ENCODE measurements at places on chromosomes 3 and 15.
A peak's percentile ranks its signal among the peaks of the same experiment; 100 is the strongest.

DNA sequence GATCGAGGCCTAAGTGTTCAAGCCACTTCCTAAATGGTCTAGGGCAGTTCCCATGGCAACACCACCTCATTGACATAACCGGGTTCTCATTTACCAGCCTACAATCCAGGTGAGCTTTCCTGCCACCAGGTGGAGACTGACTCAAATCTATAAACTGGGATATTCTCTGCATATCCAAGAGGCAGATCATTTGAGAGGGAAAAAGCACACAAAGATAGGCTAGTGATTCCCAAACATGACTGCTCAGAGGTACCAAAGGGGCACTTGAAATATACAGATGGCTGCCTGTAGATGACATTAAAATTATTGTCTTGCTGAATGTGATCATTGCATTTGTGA is 141.3 kb upstream of the PROK2 start:
- DNase-seq, result no peak

- no peak for DNase-seq
Measured at GRCh38 chr15:98402486-98402885, 245.9 kb upstream of the IGF1R start.

- DNase-seq, result no peak
Measured at GRCh38 chr3:62095756-62096155, 277.6 kb downstream of the FEZF2 start.

GRCh38 chr3:39446444-39446843 is 21.0 kb upstream of the MOBP start:
- no peak for DNase-seq

DNA sequence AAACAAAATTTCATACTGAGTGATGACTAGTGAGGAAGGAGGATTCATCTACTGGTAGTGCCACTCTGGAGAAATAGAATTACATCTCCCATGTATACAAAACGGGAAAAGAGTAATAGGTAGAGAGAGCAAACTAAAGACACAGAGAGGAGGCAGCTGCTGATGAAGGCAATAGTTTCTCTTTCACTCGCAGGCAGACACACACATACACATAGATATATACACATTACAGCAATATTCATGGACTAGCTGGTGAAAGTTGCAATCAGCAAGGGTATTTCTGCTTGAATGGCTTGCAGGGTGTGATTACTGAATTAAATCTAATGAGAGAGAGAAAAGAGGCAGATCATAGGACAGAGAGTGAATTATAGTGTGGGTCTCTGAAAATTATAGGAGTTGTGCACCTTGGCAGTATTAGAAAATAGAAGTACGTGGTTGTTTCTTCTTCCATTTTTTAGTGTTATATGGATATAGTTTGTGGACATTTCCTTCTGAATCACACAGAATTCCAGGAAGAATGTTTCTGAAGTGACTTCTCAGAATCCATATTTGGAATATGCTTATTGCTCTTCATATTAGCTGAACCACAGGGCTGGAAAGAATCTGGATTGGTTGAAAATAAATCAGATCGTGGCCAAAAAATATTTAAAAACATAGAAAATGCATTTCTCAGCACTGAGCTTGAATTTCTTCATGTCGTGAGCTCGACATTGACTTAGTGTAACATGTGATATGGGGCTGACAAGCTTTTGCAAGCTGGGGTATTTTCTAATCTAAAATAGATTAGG is 991.2 kb downstream of the TUSC7 start:
- DNase-seq, result peak; percentile 2

- DNase-seq, result no peak
Measured at GRCh38 chr15:95549168-95549738, 781.2 kb upstream of the NR2F2 start.

DNA sequence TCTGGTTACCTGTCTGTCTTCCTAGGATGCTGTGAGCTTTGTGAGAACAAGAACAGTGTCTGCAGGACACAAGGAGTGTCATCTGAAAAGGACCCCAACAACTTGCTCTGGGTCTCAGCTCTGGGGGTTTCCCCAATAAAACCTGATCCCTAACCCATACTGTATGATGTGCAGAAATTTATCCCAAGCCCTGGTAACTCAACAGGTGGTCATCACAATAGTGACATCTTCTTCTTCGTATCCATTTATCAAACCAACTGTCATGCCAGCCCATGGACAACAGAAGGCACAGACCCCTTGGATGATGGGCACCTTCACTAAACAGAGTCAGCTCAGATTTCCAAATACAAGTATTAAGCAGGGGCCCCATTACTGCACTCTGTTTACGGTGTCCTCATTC is 127.5 kb downstream of the UACA start:
- DNase-seq, result no peak

DNA sequence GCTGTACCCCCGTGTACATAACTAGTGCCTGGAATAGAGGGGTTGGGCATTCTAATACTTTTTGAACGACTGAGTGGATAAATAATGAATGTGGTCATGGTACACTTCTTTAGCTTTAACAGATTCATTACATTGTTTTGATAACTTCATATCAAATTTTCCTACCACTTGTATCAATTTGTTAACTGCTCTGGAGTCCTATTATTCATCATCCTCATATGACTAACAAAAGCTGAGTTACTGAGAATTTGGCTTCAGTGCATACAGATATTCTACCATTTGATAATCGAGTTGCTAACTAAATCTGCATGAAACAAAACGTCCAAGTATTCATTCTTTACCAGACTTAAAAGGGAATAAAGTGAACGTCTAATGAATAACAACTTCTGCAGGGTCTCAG is 31.7 kb downstream of the FRMD5 start:
- DNase-seq, result no peak

- no peak for DNase-seq
Measured at GRCh38 chr3:124297062-124297980, 305.4 kb upstream of the ROPN1 start.

GRCh38 chr15:42349186-42349585 is 10.1 kb upstream of the CAPN3 start:
- no peak for DNase-seq

- DNase-seq, result no peak
Measured at GRCh38 chr3:80533553-80533952, 765.8 kb upstream of the ROBO1 start.

DNA sequence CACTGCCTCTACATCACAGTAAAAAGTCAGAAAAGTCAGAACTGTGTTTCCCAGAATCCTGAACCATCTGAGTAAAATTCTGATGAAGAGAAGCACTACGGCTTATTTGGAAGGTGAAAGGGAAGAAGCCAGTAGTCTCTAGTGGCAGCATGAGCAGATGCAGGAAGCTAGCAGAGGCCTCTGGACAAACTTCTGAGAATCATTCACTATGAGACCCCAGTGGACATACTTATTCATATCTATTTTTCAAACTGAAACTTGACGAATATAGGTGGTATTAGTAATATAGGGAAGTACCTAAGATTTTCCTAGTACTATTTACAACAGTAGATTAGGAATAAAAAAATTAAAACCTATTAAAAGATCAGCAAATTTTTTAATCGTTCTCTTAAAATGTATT is 272.8 kb upstream of the TTC14 start:
- no peak for DNase-seq

- no peak for DNase-seq
Measured at GRCh38 chr3:122251428-122251827, 68.0 kb downstream of the CASR start.

DNA sequence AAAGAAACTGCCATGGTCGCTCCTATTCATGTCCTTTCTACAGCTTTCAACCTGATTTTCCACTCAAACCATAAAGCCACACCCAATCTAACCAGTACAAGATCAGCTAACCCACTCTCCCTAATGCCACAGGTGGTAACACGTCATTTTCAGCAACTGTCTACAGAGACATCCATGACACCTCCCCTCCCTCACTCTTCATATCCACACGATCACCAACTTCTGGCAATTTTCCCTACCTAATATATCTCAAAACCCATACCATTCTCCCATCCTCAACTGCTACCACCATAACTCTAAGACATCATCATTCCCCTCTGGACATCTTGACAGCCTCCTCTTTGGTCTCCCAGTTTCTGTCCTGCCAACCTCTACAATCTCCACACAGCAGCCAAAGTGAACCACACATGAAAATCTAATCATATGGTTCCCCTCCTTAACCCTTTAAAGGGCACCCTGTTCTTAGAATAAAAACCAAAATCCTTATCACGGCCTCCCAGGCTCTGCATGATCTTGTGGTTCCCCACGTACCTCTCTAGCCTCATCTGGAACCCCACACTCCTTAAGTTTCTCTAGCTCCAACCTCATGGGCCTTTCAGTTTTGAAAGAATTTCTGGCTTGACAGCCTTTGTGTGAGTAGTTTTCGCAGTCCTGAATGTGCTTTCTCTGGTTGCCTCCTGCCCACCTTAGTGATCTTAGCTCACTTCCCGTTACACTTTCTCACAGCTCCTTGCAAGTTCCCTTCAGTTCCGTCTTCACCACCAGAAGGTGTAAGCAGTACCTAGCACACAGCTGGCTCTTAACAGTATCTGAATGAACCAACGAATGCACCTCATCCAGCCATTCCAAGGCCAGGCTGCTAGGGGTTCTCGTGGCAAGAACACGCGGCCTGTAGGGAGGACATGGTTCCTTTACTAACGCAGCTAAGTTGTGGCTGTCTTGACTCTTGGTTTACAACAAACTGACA is 33.4 kb downstream of the SPINK8 start:
- DNase-seq, result peak; percentile 61

- DNase-seq, result no peak
Measured at GRCh38 chr15:98233873-98234272, 273.4 kb downstream of the ARRDC4 start.

DNA sequence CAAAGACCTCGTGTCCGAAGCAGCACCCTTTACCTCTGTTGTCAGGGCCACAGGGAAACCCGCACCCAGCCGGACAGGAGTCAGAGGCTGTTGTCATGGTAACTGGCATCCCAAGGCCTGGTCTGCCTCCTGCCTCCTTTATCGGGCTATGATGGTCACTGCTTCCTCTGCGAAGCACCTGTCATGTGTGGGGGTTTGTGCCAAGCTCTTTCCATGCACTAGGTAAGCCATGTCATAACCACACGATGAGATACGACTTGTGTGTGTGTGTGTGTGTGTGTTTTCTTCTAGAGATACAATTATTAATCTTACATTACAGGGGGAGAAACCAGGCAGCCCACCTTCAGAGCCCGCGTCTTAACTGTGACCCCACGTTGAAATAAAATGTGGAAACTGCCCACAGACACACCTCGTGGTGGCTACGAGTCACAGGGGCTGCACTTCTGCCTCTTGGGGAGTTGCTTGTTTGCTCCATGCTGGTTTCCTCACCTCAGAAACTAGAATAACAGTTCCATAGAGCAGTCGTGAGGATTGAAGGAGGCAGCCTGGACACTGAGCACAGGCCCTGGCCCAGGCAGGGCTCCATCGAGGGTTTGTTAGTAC is 18.0 kb downstream of the ZDHHC19 start:
- DNase-seq, result no peak

GRCh38 chr3:159944781-159945180 is 43.9 kb upstream of the IL12A start:
- no peak for DNase-seq

DNA sequence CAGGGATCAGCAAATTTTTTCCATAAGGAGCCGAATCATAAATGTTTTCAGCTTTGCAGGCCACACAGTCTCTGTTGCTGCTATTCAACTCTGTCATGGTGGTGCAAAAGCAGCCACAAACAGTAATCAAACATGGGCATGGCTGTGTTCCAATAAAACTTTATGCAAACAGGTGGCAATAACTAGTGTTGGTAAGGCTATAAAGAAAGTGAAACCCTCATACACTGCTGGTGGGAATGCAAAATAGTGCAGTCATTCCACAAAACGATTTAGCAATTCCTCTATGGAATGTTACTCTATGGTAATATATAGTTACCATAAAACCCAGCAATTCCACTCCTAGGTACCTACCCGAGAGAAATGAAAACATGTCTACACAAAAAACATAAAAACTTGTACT is 14.0 kb upstream of the MRPS25 start:
- no peak for DNase-seq

GRCh38 chr15:56019819-56020486 is 26.5 kb upstream of the NEDD4 start:
- no peak for DNase-seq

DNA sequence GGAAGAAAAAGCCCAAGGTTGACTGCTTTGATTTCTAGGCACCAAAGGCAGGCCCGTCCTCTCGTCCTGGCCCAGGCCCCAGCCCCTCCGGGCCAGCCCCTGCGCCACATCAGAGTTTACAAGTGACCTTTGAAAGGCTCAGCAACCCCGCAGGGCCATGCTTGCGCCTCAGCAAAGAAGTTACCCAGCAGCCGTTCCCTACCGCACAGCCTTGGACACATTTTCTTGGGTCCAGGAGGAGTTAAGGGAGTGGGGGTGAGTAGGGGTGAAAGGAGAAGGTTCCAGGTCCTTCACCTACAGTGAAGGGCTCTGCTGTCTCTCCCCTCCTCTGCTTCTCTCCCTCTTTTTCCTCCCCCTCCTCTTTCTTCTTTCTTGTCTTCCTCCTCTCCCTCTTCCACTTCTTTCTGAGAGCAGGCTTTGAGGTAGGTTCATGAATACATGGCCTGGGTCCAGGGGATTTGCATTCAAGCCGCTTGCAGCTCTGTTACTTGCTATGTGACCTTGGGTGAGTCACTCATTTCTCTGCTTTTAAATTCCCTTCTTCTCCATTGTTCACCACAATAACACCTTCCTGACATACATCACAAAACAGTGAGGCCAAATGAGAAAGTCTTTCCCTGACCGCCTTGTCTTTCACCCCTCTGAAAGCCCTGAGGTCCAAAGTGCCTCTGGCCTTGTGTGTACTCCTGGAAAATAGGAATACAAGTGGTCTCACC is 223.3 kb upstream of the TPRG1 start:
- peak; percentile 5 for DNase-seq

DNA sequence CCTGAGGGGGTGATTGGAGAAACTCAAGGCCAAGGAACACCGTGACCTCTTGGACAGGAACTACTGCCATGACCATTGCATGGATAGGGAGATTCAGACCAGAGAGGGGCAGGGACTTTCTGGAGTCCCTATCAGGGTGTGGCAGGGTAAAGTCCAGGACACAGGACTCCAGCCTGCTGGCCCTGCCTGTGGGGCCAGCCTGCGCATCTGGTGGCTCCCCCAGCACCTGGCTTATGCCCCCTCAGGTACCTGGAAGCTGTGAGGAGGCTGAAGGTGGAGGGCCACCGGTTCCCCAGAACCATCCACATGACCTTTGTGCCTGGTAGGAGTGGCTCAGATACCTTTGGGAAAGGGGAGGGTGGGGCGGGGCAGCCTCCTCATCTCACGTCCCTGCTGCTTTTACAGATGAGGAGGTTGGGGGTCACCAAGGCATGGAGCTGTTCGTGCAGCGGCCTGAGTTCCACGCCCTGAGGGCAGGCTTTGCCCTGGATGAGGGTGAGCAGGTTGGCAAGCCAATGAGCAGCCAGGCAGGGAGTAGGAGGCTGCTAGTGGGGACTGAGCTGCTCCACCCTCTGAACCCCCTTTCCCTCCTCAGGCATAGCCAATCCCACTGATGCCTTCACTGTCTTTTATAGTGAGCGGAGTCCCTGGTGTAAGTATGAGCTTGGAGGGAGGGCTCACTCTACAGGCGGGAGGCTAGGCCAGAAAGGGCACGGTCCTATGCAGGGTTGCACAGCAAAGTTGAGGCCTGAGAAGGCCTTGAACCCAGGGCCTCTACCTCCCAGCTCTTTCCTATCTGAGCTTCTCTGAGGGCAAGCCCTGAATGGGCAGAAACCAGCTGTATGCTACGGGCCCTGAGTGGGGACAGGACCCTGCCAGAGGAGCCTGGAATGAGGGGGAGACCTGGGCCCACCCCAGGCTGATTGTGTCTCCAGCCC is 2.9 kb downstream of the ACY1 start:
- DNase-seq, result no peak

GRCh38 chr15:52652984-52653383 is 26.2 kb downstream of the ATOSA start:
- no peak for DNase-seq
